ENCODE measurements at places on chromosomes 7 and 10.

DNA sequence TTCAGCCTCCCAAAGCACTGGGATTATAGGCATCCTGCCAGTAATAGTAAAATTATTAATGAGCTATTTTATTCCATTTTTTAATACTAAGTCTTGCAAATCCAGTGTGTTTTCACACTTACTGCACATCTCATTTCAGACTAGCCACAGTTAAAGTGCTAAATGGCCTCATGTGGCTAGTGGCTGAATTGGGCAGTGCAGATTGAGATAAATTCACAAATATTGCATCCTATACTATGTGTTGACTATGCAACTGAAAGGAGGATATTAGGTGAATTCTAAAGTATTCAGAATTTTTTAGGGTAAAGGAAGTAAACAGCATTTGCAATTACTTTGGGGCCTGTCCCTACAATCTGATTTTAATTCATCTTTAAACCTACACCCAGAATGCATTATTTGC, 10.2 kb downstream of the APBB1IP start:
- DNase-seq: no peak

GRCh38 chr10:76729841-76730487, 907.6 kb downstream of the KCNMA1 start:
- no peak for DNase-seq

DNA sequence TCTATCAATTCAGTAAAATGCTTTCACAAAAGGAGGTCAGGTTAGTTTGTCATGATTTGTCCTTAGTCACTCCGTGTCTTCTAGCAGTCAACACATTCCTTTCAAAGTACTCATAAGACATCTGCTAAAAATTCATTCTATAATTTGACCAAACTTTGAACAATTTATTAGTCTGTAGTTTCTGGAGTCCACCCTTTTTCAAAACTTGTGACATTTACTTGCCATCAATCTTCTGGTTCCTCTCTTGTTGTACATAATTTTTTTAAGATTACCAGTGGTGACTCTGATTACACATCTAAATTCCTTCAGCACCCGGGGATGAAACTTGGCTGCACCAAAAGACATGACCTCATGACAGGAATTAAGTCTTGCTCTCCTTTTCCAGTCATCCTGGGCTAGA, 130.1 kb downstream of the NEBL start:
- DNase-seq: no peak

- DNase-seq: no peak
Measured at GRCh38 chr7:38975944-38976392, 1.7 kb upstream of the POU6F2 start.

- no peak for DNase-seq
Measured at GRCh38 chr7:37016064-37016878, 292.0 kb upstream of the AOAH start.

DNA sequence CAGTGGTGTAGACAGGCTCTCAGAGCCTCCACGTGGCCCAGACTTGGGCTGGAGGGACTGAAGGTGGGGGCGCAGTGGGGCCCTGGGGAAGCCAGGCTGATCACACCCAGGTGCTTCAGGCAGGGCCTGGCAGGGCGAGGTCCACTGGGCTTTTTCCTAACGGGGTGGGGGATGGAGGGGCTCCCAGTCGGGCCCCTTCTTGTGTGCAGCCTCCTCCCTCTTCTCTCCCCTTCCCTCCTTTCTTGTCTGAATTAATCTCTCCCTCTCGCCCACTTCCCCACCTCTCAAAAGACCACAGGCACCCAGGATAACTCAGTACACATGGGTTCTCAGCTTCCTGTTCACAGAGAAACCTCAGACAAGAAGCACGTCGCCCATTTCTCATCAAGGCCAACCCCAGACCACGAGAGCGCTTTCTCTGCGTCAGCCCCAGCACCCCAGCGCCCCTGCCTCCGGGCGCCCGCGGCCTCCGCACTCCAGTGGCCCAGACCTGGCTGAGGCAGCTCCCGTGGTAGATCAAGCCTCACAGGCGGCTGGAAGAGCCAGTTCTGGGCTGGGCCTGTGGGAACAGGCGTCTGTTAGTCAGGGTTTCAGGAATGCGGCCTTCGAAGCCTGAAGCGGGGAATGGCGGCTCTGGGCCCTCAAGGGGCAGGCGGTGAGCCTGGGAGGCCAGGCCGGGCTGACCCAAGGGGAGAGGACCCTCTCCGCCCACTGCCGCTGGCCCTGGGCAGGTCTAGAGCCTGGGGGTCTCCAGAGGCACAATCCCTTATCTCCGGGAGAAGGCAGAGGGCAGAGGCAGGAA, 50.6 kb downstream of the PWWP2B start:
- peak; percentile 47 for DNase-seq

GRCh38 chr10:82661701-82662100, 786.7 kb downstream of the NRG3 start:
- DNase-seq: no peak

DNA sequence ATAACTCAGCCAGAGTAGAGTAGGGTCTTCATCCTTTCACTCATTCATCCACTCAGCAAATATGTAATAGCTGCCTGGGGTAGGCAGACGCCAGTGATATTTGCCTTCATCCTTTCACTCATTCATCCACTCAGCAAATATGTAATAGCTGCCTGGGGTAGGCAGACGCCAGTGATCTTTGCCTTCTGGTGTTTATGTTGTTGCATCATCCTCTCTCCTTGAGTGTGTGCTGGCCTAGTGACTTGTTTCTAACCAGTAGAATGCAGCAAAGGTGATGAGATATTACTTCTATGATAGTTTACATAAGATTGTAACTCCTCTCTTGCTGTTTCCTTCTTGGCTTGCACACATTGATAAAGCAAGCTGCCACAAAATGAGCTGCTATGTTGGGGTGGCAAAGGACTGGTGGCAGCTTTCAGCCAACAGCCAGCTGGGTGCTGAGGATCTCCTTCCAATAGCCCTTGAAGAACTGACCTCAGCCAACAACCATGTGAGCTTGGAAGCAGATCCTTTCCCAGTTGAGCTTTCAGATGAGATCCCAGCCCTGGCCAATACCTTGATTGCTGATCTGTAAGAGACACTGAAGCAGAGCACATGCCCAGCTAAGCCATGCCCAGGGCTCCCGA, 23.2 kb upstream of the MTPN start:
- DNase-seq: no peak

DNA sequence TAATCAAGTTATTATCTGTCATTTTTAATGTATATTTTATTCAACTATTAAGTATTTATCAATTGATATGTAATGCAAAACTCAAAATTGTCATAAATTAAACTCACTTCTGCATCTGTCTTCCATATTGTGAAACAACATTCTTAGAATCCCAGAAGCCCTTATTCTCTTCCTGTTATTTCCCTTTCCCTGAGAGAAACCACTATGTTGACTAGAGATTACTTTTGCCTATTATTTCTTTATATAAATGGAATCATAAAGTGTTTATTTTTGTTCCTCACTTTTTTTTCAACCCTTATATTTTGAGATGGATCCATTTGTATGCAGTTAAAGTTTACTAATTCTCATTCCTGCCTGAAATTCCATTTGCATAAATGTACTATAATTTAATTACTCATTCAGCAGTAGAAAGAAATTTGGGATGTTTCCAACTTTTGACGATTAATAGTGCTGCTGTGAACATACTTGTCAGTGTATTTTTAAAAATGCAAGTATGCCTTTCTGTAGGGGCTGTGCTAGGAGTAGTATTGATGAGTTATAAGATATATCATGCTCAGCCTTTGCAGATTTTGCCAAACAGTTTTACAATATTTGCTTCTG, 211.2 kb downstream of the SEMA3D start:
- DNase-seq: no peak

DNA sequence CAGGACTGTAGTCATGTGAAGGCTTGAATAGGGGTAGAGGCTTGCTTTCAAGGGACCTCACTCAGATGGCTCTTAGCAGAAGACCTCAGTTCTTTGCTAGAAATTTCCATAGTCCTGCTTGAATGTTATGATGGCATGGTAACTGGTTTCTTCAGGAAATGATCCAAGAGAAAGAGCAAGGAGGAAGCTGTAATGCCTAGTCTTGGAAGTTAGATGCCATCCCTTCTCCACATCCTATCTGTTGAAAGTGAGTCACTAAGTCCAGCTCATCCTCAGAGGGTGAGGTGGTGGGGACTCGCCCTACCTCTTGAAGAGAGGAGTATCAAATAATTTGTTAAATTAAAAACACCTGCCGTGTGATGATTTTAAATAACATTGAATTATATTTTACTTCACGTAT, 4.6 kb downstream of the MGAM start:
- DNase-seq: no peak

DNA sequence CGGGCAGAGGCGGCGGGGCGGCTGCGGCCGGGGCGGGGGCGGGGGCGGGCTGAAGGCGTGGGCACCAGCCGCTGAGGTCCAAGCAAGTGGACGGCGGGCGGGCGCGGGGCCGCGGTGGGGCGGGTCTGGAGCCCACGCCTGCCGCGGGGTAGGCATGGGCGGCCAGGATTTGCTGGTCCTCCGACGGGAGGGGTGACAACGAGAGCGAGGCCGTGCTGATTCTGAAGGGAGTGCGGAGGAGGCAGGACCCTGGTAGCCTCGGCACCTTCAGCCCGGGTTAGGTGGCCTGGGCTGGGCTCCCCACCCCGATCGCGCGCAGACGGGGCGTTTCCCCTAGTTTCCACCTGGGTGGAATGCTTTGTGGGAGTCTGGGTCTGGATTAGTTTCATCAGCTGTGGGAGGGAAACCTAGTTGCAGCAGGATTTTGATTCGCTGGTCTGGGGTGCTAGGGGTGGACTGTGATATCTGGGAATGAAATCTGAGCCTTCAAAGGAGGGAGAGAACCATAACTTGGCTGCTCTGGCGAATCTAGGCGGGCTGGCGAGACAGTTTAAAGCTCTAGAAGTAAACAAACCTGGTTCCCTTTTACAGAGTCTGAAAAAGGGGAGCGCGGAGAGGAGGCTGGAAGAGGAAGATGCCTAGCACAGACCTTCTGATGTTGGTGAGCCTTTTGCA, 609 bp downstream of the SGPL1 start:
- peak; percentile 29 for DNase-seq

GRCh38 chr10:4847561-4848355, 21.8 kb downstream of the AKR1E2 start:
- DNase-seq: no peak

GRCh38 chr10:11237571-11237970, 219.9 kb downstream of the CELF2 start:
- DNase-seq: peak; percentile 19

GRCh38 chr10:6958711-6959110, 378.6 kb upstream of the PRKCQ start:
- DNase-seq: no peak

- peak; percentile 72 for DNase-seq
Measured at GRCh38 chr7:2104107-2104710, 128.5 kb downstream of the MAD1L1 start.
